Stimulated activated naive CD4-positive, alpha-beta T cell treated with Interleukin-2 at 50 U/mL for 16 hours (primary cell): ENCODE measurements at places on chromosomes 3 and 15.
A peak's percentile ranks its signal among the peaks of the same experiment; 100 is the strongest.

DNA sequence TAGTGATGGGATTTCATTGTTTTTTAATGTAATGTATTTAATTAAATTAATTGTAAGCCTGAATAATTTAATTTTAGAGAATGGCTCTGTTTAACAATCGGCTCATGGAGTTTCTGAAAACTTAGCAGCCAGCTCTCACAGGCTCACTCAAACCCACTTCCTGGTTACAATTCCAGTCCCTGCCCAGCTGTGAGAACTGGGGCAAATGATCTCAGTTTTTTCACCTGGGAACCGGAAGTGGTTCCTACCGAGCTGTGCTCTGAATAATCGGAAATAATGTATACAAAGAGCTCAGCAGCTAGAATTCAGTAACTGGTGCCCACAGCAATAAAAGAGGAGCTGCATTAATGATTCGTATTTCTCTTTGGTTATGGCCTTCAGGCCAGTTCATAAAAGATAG is 244.3 kb upstream of the MCTP2 start:
- peak; percentile 14 for DNase-seq

DNA sequence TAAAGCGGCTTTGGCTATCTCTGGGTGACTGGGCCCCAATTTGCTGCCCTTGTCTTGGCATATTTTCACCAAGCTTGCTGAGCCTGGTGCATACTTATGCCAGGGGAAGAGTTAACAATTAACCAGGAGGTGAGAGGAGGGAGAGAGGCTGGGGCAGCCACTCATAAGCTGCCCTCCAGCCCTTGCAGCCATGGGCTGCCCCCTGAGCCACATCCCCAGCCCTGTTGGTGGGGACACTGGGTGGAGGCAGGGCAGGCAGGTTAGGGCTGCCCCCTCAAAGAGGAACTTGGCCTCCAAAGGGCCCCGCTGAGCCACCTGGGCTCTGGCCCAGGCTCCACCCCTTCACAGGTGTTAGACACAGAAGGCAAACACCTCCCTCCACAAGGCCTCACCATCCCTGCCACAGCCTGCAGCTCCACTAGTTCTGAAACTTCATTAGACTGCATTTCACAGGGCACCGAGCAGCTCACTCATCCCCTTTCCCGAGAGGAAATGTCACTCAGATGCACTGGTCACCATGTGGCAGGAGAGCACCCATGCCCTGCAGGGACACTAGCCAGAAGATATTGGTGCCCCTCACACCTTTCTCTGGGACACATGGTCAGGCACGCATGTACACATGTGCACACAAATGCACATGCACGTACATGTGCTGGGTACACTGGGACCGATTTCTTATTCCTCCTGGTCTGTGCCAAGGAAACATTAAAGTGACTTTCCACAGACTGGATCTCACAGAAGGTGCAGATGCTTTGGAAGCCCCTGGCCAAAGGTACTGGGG is 20.2 kb downstream of the AMOTL2 start:
- no peak for DNase-seq

DNA sequence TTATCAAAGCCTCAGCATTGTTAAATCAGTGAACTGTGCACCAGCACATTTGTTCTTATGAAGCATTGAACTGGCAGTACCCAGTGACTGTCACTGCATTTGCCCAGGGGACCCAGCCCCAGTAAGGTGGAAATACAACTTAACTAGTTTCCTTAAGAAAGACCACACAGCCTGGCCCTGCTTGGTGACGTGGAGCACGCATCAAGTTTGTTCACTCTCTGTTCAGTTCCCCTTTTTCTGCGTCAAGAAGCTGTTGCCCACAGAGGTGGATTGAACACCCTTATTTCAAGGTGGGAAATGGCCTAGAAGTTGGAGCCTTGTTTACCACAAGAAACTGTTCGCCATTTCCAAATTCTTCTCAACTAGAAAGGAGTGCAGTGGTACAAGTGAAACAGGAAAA is 69.9 kb upstream of the AGBL1 start:
- DNase-seq, result no peak

DNA sequence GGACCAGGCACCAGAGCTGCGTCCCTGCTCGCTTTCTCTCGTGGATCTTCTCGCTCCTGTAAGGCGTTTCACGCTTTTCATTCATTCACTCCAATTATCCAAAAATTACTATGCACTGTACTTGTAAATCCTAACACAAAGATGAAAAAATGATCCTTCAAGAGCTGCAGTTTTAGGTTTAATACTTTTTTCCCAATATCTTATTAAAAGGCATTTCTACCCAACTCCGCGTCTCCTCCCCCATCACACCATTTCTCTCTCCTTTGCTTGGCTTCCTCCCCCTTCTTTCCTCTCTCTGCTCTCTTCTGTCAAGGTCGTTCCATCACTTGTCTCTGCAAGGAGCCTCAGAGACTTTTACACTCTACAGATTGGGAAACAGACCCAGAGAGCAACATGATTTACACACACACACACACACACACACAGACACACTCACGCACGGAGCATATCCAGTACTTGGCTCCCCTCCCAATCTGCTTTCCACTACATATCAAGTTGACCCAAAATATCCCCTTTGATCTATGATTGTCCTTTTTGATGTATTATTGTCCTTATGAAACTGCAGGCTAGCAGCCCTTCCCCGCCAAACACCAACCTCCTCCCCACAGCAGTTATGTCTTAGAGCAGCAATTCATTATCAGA is 479 bp upstream of the CLDN1 start:
- no peak for DNase-seq

GRCh38 chr3:188049606-188050530 is 104.1 kb upstream of the LPP start:
- peak; percentile 23 for DNase-seq

GRCh38 chr3:65070968-65071367 is 383.2 kb upstream of the ADAMTS9 start:
- no peak for DNase-seq

GRCh38 chr3:69998759-69999139 is 784 bp upstream of the SAMMSON start:
- no peak for DNase-seq

GRCh38 chr3:169623971-169624370 is 39.5 kb downstream of the MECOM start:
- no peak for DNase-seq

DNA sequence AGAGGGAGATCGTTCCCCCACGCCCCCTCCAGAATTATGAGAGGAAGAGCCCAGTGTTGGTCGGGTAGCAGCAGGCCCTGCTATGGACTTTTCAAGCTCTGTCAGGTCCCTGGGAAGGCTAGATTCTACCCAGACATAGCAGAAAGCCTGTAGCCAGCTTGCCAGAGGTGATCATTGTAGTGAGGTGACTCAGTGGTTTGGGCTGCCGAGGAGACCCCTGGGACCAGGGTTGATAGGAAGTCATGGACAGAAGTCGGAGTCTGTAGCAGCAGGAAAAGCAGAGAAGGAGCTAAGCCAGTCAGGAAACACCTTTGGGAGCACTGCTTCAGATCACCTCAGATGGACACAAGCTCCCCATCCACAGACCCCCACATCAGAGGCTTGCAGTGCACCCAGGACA is 67.7 kb downstream of the CCNL1 start:
- no peak for DNase-seq

- DNase-seq, result no peak
Observed at GRCh38 chr3:103195216-103195615, 760.4 kb downstream of the ZPLD1 start.

DNA sequence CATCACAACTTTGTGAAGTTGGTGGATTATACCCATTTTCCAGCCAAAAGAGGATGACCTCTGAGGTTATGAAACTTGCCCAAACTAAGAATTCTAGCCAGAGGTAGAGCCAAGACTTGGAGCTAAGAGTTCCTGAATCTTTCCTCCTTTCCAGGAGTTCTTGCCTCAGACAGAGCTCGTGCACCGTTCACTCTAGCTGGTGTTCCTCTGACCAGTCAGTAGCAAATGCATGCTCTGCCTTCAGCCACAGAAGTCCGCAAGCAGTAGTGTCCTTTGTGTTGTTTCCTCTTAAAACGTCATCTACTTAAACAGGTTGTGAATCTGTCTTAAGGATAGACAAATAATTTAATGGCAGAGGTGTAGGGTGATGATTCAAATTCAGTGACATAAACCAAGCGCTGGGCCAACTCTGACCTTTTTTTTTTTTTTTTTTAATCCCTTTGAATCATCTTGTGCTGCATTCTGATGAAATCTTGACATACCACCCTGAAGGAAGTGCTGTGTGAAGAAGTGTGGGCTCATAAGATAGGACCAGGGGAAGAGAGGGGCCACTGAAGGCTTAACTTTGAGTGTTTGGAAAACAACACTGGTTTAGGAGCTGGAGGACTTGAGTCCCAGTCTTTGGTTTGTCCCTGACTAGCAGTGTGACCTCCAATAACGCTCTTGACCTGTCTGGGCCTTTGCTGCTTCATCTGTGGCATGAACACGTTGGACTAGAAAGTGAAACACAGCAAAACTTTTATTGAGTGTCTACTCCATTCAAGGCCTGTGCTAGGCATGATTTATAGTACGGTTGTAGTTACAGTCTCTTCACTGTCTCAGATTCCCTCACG is 53.4 kb downstream of the ITPR1 start:
- DNase-seq, result no peak

GRCh38 chr15:96058103-96058851 is 272.2 kb upstream of the NR2F2 start:
- DNase-seq, result no peak

DNA sequence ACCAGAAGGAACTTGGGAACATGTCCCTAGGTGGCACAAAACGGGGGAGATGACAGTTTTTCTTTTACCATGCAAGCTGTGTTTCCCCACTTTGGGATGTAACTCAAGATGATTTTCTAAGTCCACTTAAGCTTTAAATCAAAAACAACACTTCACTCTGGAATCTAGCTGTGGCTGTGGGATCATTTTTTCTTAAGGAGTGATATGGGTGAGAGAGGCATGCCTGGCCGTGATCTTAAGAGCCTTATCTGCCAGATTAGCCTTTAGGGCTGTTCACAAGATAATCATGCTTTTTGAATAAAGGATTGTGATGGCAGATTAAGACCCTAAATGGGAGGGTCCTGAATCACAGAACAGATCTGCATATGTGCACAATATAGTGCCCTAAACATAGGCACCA is 384.8 kb upstream of the SEMA6D start:
- DNase-seq, result no peak

- DNase-seq, result no peak
Observed at GRCh38 chr3:190528706-190529105, 14.8 kb downstream of the IL1RAP start.

DNA sequence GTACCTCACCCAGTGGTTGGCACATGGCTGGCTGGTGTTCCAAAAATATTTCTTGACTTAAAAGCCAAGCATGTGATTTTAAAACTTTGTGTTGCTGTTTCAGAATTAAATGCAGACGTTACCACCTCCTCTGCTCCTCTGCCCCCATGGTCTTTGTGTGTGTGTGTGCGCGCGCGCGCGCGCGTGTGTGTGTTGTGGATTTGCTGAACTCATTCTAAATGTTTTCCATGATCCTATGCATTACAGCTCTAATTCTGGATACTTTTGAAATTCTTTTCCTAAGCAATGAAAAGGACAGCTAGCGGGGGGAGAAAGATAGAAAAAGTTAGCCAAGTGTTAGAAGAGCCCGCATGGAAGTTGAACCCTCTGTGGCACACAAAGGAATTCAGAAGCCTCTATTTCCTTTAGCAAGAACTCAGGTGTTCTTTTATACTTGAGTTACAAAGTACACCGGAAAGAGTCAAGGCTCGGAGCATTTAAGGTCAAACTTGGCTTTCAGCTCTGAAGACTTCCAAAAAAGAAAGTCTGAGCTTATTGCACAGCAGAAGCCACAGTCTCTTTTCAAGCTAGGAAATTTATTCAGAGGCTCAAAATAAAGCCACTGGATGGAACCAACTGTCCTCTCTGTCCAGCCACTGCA is 350.5 kb upstream of the TBL1XR1 start:
- no peak for DNase-seq

GRCh38 chr3:149273096-149273751 is 51.6 kb upstream of the CP start:
- DNase-seq, result peak; percentile 2

DNA sequence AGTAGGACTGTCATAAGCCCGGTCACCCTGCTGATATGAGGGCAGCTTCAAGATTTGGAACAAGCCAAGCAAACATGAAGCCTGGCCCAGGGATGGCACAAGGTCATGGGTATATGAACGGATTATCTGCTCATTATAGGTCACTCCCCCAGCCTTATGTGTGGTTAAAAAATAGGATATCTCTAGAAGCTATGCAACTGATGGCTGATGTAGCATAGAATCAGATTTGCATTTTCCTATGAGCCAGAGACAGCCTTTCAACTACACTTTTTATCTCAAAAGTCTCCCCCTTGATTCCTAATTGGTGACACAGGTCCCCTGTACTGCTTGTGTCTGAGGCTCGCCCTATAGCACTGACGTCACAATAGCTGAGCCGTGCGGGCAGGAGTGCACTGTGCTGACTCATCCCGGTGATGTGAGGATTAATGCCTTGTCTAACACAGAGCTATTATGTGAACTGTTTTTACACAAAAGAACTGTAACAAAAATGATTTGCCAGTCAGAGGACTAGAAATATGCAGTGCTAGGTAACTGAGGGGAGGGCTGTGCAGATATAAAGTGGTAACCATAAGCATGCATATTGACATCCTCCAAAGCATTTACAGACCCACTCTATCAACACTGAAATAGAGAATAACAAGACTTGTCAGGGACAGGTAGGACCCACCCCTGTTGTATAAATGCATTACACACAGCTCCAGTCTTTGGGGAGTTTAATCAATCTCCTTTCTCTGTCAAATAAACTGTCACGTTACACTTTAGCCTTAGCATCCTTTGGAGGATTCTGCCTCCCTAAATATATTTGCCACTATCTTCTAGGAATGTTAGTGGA is 204.9 kb downstream of the TIGIT start:
- no peak for DNase-seq

- DNase-seq, result peak; percentile 15
Observed at GRCh38 chr3:123067689-123068600, 1.1 kb downstream of the PDIA5 start.

- peak; percentile 55 for DNase-seq
Observed at GRCh38 chr15:52559575-52559974, 9.3 kb downstream of the ARPP19 start.

- peak; percentile 57 for DNase-seq
Observed at GRCh38 chr3:10192953-10193691, 28.4 kb downstream of the IRAK2 start.

DNA sequence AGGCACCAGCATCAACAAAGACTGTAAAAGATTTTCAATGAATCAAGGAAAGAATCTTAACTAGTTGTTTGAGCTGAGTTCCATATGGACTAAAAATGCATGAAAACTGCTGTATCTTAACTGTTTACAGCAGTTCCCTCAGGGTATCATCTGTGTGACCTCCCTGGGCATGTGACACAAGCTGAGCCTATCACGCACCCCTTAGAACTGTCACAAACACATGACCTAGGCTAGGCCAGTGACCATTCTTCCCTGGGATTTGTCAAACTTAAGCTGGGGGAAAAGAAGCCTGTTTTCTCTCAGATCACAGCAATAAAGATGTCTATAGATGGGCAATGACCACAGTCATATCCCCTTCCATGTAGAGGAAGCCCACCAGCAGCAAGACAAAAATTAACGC is 35.7 kb downstream of the IGF2BP2 start:
- DNase-seq, result no peak

GRCh38 chr3:173630849-173631248 is 233.3 kb downstream of the NLGN1 start:
- DNase-seq, result no peak
